ENCODE measurements at places on chromosomes 6 and 20.

GRCh38 chr20:51126337-51126736 is 103.4 kb upstream of the KCNG1 start:
- DNase-seq, result no peak

DNA sequence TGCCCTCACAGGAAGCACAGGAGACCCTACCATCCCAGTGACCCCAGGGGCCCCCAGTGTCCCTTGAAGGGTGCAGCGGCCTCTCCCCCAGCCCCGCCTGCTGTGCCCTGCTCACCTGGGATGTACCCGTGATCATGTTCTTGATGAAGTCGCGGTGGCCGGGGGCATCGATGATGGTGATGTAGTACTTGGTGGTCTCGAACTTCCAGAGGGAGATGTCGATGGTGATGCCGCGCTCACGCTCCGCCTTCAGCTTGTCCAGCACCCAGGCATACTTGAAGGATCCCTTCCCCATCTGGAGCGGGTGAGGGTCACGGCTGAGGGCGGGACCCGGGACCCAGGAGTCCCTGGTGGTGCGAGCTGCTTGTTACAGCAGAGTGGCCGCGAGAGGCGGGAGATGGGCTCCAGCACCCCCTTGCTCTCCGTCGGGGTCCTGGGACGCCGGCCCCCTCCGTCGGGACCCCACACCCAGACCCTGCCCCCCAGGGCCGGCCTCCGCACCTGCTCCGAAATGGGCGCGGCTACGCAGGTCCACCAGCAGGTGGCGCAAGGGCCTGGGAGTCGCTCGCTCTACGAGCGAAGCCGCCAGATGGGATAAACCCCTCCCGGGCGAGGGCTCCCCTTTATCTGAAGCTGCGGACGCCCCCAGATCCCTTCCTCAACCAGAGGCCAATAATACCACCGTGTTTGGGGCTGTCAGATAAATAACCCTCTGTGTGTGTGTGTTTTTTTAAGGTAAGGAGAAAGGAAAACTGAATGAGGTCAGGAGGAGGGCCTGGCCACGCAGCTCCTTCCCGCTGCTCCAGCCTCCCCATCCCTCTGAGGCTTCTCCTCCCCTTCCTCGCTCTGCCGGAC is 2.9 kb downstream of the EEF1A2 start:
- peak; percentile 77 for DNase-seq

DNA sequence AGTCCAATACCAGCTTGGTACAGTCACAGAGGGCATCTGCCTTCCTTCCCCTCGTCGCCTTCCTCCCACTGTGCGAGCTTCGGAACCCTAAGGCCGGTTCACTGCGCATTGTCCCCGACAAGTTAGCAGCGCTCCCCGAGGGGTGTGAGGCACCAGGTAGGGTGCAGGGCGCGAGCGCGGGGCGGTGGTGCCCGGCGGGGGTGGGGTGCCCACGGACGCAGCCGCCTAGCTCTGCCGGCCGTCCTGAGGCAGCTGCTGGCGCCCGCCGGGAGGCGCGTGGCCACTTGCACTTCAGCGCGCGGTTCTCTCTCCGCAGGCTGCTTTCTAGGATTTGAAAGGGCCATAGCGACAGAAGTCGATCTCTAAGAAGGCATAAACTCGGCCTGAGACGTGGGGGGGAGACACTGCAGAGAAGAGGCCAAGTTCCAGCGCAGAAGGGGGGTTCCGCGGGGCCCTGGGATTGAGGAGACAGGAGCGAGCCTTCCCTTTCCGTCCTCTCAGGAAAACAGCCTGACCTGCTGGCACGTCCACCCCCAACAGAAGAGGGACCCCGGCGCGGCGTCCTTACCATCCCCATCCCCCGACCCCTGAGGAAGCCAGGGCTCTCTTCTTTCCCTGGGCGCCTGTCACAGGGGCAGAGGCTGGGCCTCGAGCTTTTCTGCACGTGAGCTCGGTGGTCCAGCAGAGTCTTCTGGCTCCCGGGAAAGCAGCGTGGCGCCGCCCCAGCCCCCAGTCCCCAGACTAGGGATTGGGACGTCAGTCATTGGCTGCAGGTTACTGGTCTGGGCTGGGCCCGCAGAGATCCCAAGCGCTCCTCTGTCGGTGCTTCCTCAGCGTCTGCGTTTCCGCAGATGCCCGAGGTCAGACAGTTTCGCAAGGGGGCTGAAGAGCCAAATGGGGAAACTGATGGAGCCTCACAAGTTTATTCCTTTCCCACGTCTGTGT is 15.6 kb upstream of the PRDM13 start:
- DNase-seq, result no peak

GRCh38 chr20:17943343-17943742 is 25.3 kb downstream of the SNX5 start:
- no peak for DNase-seq

DNA sequence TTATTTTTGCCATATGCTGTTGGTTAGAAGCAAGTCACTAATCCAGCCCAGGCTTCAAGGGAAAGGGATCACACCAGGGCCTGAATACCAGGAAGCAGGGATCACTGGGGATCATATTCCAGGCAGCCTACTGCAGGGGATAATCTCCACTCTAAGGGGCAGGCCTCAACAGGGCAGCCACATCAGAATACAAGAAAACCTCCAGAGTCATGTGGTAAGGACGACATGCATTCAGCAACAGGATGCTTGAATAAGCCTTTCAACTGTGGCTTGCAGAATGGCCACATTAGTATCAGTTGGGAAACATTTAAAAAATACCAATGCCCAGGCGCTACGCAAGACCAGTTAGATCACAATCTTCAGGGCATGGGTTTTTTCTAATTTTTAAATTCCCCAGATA is 109.1 kb downstream of the LY86 start:
- no peak for DNase-seq

DNA sequence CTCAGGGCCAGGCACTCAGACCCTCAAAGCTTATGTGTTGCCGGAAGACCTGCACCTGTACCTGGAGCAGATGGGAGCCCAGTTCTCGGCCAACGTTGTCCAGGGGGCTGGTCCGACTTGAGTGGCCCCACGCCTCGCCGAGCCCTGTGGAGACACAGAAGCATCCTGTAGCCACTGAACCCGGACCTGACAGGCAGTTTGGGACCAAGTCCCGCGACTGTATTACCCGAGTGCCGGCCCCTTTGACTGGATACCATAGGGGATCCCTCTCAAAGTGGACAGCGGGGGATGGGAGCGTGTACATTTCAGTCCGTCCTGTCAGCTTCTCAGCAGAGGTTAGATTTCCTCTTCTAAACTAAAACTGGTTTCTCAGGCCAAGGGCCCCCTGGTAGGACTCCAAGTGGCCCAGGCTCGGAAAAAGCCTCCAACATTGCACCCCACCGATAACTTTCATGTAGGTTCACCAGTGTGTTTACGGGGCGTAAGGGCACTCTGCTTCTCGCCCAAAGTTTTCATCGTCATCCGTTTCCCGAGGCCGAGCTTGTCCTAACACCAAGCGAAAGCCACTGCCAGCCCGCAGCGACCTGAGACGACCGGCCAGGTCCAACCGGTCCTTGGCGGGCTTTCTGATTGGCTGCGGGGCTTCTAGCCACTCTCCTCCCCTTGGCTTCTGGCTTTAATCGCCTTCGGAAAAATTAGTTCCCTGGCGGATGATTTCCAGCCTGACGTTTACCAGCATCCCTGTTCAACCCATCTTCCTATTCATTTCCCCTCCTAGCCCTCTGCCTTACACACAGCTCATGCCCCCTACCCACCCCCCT is 10.8 kb downstream of the SIM1 start:
- DNase-seq, result no peak

GRCh38 chr20:51500311-51500710 is 42.2 kb downstream of the NFATC2 start:
- DNase-seq, result no peak

DNA sequence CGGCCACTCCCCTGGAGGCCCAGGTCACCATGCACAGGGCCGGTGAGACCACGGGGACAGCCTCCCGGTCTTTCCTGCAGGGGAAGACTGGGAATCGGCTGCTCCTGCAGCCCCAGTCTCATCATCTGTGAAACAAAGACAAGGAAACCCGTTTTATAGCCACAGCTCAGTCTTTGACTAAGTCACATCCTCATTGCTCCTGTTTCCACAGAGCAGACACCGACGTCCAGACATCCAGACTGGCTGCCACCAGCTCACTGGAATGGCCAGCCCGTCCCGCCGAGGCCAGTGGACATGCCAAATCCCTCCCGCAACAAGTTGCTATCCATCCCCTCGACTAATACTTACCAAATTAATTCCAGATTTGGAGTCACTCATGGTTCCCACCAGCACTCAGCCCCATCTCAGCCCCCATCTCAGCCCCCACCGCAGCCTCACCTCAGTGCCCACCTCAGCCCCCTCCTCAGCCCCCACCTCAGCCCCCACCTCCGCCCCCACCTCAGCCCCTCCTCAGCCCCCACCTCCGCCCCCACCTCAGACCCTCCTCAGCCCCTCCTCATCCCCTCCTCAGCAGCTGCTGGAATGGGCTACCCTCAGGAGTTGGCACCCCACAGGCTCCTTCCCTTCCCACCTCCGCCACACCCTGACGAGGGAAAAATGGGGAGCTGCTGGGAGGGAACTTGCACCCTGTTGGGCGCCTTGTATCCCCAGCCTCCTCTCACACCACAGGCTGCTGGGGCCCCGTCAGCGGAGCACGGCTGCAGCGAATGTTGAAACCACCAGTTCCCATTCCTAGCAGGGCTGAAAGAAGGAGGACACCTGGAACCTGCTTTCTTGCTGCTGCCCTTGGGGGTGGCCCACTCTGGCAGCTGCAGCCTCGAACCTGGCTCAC is 48.7 kb downstream of the YTHDF1 start:
- DNase-seq, result no peak

DNA sequence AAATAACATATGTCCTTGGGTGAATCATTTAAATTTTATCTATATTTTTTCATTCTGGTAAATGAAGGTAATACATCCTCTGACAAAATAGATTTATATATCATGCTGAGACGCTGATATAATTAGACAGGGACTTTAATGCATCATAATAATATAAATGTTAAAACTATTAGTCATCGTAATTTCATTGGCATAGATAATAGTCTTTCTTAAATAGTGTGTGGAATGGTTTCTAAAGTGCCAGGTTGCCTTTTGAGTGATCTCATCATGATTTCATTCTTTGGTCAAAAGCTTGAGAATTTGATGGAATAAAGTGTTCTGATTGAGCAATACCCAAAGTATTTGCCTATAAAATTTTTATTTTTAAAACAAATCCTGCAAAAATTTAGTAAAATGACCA is 43.2 kb upstream of the BMP5 start:
- DNase-seq, result no peak

- DNase-seq, result peak; percentile 84
Observed at GRCh38 chr20:25294459-25295385, 46.8 kb downstream of the PYGB start.

DNA sequence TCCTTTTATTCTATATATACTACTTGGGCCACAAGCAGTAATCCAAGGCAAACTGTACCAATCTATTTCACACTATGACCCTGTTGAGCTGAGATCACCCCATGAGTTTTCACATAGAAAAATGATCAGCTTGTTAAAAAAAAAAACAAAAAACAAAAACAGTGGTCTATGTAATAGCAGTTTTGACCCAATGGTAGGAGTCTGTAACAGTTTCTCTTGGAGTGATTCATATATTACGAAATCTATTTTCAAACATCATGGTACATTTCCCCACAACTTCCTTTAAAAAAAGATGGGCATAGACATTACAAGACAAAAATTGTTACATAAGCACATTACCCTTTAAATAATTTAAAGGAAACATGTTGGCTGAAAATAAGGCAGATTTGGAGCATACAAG is 78.1 kb downstream of the PRSS35 start:
- no peak for DNase-seq

GRCh38 chr6:42448391-42448790 is 3.3 kb downstream of the TRERF1 start:
- DNase-seq, result no peak

DNA sequence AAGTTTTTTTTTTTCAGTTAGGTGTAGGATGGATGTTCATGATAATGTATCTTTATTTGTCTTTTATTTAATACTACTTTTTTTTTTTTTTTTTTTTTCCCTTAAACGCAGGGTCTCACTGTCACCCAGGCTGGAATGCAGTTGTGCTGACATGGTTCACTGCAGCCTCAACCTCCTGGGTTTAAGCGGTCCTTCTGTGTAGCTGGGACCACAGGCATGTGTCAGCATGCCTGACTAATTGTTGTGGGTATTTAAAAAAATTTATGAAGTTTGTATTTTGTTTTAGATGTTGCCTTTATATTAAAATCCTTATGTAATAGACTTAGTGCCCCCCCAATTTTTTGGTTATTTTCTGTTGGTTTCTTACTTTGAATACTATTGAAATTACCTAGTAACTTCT is 42.6 kb downstream of the NCOA3 start:
- no peak for DNase-seq

GRCh38 chr20:891706-892080 is 24.4 kb downstream of the ANGPT4 start:
- DNase-seq, result no peak

DNA sequence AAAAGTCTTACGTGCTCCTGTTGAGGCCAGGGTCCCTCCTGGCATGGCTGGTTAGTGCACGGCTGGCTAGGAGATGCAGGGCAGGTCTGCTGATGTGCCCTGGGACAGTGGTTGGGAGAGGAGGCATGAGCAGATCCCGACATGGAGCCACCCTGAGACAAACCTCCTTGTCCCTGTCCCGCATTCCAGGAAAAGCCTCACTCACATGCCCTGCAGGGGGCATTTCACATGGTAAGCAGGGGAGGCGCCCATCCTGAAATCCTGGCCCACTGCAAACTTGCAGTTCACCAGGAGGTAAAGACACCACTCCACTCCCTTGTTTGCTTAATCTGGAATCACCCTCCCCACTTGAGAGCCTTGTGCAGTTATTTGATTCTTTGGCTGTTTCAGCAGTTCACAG is 116.7 kb upstream of the SLC24A3 start:
- no peak for DNase-seq

- DNase-seq, result no peak
Observed at GRCh38 chr20:22698259-22698842, 114.0 kb upstream of the FOXA2 start.

DNA sequence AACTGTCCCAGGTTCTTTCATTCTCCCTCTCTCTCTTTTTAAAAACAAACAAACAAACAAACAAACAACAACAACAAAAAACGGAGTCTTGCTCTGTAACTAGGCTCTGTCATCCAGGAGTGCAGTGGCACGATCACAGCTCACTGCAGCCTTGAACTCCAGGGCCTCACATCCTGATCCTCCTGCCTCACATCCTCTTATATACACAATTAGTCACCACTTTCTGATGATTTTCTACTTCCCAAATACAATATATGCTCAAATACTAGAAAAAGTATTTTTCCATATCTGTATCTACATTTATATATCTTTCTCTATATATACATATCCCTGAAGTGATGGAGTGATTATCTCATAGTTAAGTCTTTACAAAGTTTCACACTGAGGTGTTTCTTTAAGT is 170.7 kb downstream of the EPHA7 start:
- no peak for DNase-seq
